Stimulated activated naive B cell treated with anti-CD40 and anti-IgM and Interleukin-4, amounts not matched to agents 10 μg/mL and 1 μg/mL and 100 μg/mL, for 72 hours (primary cell): ENCODE measurements at places on chromosomes 12 and 14.
A peak's percentile ranks its signal among the peaks of the same experiment; 100 is the strongest.

DNA sequence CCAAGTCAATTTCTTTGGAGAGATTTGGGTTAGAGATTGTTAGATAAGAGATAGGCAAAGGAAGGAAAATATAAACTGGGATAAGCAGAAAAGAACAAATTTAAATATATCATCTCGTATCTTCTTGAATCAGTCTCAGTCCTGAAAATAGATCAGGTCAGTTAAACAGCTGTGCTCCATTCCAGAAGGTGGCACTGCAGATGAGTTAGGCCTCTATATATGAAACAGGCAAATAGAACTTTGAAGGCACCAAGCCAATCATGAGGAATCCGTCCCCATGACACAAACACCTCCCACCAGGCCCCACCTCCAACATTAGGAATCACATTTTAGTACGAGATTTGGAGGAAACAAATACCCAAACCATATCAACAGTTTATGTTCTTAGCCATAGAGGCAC lies 605.5 kb upstream of the USP15 start:
- no peak for DNase-seq

- DNase-seq, result no peak
These were observed 7.4 kb downstream of the NKX2-1 start for GRCh38 chr14:36512585-36513003.

- no peak for DNase-seq
These were observed 36.0 kb downstream of the ADAMTS20 start for GRCh38 chr12:43516045-43516444.

DNA sequence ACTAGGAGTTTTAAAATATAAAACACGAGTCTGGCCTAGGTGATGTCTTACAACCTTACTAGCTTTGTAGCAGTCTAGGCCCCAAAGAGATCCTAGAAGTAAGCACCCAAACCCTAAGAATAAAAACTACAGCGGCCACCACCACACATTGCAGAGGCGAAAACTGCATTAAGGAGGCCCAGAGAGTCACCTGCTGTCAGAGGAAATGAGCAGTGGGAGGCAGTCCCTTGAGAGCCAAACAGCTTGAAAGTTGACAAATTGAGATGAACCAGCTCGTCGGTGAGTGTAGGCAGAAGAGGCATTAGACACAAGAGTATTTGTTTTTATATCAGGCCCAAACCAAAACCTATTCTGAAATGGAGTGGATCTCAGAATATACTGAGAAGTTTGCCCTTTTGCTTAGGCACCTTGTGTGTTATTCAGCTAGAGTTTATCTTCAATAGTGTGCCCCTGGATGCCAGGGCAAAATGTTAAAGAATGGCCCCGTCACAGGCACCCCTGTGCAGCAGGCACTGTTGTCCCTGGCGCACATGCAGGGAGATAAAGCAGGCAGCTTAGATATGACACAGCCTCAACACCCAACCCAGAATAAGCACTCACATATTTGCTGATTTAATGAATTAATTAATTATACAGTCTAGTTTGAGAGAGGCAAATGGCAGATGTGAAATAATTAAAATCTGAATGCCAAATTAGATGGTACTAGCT lies 56.7 kb downstream of the TTC7B start:
- DNase-seq, result peak; percentile 56

GRCh38 chr12:120362516-120363273 lies 6.3 kb downstream of the MSI1 start:
- no peak for DNase-seq

DNA sequence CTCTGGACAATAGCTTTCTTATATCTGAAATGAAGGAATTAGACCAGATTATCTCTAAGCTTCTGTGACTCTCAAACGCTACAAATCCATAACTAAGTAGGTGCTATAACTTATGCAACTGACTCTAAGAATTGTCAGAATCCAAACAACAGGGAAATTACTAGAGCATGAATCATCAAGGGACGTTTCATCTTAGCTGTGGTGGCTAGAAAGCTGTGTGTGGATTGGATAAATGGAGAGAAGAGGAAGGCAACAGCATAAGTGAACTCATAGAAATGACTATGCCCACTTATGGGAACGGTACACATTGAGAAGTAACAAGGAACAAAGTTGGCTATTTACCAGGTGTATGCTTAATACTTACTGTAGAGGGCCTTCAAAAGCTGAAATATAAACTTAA lies 96.0 kb upstream of the NEDD1 start:
- no peak for DNase-seq

- no peak for DNase-seq
These were observed 56.6 kb upstream of the ERGIC2 start for GRCh38 chr12:29437575-29437974.

- peak; percentile 66 for DNase-seq
These were observed 417.6 kb downstream of the PCNX1 start for GRCh38 chr14:71324767-71325272.

DNA sequence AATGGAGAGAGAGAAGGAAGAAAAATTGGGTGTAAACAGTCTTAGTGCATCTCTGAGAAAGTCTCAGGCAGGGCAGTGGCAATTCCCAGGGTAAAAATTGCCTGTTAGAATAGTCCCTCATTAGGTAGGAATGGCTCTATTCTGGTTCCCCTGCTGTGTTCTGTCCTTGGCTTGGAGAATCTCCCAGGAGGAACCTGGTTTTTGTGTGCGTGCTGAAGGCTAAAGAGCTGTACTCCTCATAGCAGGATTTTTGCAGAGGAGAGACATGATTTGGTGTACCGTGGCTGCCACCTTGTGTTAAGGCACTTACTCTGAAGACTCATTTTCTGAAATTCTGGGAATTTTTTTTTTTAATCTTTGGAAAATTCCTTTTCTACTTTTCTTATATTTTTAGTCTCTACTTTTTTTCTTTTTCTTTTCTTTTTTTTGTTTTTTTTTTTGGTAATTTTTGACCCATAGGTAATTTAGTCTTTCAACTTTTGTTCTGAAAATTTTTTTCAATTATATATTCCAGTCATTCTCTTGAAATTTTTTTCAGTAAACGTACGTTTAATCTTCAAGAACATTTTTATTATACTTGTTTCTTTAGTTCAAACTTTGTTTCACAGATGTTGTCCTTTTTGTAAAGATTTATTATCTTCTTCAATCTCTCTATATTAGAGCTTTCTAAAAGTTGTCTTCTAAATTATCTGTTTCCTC lies 63.8 kb downstream of the FBXO33 start:
- DNase-seq, result no peak

GRCh38 chr12:1439201-1439600 lies 155.2 kb downstream of the FBXL14 start:
- DNase-seq, result no peak

DNA sequence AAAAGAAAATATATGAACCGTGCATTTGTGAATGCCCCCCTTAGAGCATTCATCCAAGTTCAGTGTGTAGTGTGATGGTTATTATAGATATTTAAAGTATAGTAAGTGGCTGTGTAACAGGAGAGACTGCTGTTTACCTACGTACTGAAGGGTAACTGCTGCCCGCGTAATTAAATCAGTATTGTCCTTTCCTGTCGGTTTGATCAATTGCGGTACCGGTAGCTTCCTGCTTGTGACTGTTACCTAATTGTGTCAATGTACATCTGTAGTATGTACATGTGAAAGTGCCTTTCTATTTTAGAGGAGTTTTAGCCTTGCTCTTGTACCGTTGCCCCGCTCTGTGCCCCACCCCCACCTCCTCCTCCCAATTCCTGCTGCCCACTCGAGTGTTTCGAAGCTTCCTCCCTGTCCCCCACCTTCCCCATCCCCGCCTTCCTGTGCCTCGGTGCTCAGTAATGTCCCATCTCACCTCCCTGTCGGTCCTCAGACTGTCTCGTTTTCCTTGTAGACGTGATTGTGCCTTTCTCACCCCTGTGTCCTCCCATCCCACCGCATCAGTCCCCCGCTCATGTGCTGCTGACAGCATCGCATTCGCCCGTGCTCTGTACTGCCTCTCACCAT lies 75.0 kb downstream of the KICS2 start:
- DNase-seq, result no peak

GRCh38 chr12:95877622-95878021 lies 18.9 kb downstream of the SNRPF start:
- DNase-seq, result no peak

GRCh38 chr14:35558680-35559079 lies 24.7 kb downstream of the INSM2 start:
- no peak for DNase-seq

DNA sequence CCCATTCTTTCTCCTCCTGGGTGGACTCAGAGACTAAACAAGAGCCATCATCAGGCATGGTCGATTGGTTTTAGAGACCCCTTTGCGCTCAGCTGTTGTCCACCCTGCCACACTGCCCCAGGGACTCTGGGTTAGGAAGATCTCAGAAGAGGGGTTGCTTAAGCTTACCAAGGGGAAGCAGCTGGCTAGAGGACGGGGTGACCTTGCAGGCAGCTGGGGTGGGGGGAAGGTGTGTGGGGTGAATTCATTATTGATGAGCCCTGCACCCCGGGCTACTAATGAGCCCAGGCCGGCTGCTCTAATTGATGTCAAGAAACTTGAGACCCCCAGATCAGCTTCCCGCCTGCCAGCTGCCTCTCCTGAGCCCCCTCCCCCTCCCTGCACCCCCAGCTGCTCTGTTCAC lies 8.7 kb upstream of the ZNF385A start:
- no peak for DNase-seq

DNA sequence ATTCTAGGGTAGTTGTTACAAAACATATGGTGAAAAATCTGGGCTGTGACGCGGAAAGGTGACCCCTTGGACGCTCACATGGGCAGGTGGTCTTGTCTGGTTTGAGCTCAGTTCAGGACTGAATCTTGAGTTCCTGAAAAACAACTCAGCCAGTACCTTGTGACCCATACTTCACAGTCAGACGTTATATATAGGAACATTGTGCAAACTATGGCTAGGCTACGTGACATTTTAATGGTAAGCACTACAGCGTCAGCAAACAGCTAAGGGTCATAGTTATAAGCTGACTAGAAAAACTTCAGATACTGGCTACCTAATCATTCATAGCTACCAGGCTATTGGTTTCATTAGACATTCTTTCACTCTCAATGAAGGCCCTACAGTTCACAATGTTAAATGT lies 14.8 kb upstream of the EDDM3A start:
- DNase-seq, result no peak

DNA sequence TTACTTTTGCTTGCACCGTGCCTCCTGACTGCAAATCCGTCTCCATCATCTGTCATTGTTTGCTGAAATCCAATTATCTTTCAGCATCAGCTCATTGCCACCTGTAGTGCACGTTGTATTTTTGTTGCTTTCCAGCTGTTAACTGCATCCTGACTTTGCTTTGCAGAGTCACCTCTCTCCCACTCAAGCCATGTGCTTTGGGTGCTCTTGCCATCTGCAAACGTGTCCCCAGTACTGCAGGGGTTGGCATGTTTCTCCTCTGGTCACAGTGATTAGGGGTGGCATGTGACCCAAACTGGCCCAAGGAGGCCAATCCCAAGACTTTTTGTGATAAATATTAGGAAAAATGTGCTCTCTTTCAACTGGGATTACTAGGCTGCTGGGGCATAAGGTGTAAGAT lies 10.5 kb upstream of the TMED2 start:
- DNase-seq, result no peak

GRCh38 chr12:121806546-121807423 lies 3.0 kb downstream of the SETD1B start:
- DNase-seq, result no peak

DNA sequence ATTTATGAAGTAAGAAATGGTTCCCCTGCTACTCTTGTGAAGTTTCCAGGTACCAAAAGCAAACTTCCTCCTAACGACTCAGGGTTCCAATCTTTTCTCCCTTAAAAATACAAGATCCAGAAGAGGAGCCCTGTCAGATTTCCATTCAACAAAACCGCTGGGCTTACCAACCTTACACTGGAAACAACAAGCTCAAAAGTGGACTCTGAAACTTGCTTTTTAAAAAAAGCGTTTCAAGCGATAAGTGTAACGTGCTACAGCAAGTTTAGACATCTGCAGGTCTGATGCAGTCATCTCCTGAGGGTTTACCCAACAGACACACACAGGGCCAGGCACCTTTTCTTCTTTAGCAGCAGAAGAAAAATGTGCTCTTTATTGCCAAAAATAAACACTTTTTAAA lies 6.9 kb upstream of the CREBL2 start:
- DNase-seq, result no peak

DNA sequence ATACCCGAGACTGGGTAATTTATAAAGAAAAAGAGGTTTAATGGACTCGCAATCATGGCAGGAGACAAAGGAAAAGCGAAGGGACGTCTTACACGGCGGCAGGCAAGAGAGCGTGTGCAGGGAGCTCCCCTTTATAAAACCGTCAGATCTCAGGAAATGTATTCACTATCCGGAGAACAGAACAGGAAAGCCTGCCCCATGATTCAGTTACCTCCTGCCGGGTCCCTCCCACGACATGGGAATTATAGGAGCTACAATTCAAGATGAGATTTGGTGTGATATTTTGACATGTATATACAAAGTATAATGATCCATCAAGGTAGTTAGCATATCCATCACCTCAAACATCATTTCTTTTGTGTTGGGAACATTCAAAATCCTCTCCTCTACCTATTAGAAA lies 2.3 kb upstream of the CDCA4 start:
- no peak for DNase-seq

DNA sequence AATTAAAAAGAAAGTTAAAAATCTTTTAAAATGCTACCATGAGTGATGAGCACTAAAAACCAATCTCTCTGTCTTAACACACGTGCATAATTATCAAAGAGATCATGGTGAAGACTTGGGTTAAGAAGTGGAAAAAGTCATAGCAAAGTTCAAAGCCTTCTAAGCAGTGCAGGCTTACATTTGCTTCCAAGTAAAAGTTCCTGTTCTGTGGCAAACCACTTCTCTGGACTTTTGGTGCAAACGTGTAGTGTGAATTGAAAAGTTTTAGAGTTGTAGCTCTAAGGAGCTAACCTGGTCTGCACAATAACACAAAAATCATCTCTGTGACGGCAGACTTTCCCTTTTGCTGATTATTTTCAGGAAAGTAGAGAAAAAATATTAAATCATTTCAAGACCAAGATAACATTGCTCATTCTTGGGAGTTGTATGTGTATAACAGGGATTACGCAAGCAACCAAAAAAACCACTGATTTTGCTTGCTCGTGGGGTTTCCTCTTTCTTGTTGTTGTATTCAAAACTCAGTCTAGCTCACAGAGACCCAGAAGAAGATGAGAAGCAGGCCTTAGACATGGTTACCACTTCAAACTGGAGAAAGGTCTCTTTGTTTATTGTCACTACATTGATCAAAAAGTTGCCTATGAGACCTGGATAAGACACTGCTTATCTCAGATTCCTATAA lies 2.3 kb upstream of the GLIPR1 start:
- no peak for DNase-seq

DNA sequence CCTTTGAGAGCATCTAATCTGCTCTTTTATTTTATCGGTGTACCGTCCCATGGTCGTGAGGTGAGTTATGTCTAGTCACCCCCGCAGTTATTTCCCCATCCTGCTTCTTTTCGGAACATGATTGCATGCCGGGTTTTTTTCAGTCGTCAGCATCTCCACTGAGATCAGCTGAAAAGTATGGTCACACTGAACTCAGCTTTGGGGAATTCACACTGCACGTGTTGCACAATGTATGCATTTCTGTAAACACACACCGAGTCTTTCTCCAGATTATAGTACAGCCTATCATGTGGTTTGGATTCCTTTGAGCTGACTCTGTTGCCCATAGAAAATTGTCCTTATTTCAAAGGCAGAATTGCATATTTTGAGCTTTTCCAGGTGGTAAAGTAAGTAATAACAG lies 24.6 kb downstream of the PLXNC1 start:
- DNase-seq, result peak; percentile 13

GRCh38 chr14:104316121-104316722 lies 177.8 kb downstream of the KIF26A start:
- no peak for DNase-seq
